ENCODE measurements at places on chromosomes 6 and 20. TPM values are rescaled to one million over a fixed set of nuclear protein-coding genes. Genes with fewer than 3 reads are reported as not detected.

DNA sequence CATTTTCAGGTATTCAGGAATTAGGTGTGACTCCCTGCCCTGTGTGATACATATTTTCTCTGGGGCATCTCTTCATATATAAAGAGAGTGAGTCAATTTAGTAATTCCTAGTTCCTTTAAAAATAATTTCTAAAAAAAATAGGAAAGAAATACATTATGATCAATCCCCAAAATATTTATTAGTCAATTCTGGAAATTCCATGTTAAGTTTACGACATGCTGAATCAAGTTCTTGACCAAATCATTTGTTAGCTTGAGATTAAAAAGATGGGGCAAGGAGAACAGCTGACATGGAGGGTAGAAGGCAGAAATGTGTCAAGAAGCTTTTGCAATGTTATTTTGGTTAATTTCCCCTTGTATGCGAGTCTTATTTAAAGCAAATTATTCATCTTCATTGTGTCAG lies 22.7 kb upstream of the PRDM1 start:
- DNase-seq = no peak

GRCh38 chr20:21901470-21902275 lies 196.2 kb downstream of the PAX1 start:
- DNase-seq = peak; percentile 21

DNA sequence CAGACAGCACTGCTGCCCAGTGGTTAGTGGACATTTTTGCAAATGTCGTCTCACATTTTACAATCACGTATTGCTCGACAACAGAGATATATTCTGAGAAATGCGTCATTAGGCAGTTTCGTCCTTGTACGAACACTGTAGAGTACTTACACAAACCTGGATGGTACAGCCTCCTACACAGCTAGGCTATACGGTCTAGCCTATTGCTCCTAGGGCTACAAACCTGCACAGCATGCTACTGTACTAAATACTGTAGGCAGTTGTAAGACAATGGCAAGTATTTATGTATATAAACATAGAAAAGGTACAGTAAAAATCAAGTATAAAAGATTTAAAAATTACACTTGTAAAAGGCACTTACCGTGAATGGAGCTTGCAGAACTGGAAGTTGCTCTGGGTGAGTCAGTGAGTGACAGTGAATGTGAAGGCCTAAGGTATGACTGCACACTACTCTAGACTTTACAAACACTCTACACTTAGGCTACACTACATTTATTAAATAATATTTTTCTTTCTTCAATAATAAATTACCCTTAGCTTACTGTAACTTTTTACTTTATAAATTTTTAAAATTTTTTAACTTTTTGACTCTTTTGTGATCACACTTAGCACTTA lies 43.1 kb downstream of the ALDH5A1 start:
- DNase-seq = no peak

DNA sequence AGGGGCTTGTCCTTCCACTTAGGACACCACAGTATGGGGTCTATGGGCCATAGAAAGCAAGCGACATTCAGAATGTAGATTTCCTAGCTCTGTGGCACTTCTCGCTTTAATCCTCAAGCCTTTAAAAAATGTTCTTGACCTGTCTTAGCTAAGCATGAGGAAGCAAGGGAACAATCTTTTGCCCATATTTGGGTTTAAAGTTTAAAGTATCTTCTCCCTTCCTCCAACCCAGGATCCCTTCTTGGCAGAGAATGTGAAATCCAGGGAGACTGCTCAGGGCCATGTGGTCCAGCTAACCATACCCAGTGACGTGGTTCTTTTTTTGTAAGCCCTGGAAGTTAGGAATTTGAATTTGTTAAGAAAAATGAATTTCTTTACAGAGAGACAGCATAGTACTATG lies 289.9 kb downstream of the BTBD9 start:
- DNase-seq = peak; percentile 27

GRCh38 chr6:35359744-35360348 lies 17.5 kb downstream of the PPARD start:
- DNase-seq = peak; percentile 49

- no peak for DNase-seq
Measured at GRCh38 chr6:25042984-25043725, 107.4 kb upstream of the RIPOR2 start.

DNA sequence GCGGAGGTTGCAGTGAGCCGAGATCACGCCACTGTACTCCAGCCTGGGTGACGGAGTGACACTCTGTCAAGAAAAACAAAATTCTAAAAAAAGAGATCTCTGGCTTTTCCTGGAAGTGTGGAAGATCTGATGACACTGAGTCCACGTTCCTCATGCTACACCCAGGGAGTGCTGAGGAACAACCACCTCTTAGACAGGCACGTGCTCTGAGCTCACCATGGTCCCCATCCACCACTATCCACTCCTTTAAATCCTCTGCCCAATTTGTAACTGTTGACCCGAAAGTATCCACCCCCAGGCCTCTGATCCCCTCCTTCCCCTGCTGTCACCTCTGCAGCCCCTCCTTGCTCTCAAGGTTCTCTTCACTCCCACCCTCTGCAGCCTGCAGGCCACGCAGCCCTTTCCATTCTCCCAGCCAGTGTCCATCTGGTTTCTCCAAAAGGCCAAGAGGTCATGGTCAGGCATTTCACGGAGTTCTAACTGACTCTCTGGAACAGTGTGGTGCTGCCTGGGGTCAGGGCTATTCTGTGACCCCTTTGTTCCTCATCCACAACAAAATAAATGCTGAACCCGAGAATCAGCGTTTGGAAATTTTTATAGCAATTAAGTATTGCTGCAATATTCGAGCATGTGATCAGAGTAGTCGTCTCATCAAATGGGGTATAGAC lies 88.8 kb downstream of the ATP9A start:
- DNase-seq = no peak

Gene ADTRP
- 0.69 TPM for total RNA-seq

Gene DSP
- 79.1 TPM for total RNA-seq

All from mucosa of gallbladder (tissue), 1 donor.